ENCODE measurements at places on chromosomes 1 and 21.

DNA sequence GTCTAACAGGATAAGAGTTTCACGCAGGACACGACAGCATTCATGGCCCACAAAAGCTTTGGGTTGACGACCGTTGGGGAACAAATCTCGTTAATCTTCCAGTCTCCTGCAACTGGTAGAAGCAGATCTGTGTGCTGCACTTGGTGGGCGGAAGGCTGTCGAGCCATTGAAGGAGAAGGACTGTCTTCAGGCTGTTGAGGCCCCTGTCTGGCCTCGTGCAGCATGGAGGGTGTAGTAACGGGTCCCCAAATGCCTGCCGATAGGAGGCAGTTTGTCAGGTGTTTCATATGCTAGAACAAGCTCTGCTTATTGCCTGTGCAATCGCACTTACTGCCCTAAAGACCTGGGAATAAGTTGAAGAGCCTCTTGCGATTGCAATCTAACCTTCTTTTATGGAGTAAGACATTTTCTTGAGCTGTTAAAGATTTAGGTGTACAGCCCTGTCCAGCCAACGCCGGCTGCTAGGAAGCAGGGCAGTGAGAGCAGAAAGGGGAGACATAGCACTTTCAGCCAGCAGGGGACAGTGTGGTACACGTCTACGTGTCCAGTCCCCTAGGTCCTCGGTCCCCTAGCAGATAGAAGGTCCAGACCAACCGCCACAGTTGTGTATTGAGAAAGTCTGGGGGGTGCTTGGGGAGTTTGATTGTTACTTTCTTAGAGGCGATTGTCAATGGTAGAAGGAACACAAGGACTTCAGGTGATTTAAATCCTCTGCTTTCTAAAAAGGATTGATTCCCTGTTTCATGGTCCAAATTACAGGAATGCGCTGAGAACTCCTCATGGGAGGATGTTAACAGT, 102.3 kb upstream of the TMPRSS2 start:
- DNase-seq: no peak

GRCh38 chr1:1620433-1621139, 5.3 kb downstream of the MIB2 start:
- no peak for DNase-seq

DNA sequence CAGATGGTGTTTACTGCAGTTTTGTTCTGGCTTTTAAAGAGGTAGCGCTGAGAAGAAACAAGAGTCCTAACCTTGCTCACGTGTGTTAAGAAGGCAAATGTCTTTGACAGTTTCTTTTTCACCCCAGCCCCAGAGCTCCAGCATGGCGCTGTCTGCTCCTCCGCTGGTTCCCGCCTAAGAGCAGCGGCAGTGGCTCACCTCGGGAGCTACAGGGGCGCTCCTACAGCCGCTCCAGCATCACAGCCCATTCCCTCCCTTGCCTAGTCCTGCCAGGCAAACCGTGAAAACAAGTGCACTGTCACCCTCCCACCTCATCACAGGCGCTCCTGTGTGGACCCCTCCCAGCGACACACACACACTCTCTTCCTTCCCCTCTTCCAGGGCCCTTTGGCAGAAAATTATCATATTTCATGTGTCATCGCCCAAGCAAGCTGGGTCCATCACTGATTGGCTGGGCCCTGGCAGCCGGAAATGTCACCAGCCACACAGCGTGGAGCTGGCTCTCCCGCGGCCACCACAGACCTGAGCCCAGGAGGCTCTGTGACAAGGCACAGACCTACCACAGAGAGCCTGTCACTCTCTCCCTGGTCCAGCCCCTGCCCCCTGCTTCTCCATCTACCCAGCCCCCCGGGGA, 1.2 kb upstream of the HIVEP3 start:
- DNase-seq: peak; percentile 58

DNA sequence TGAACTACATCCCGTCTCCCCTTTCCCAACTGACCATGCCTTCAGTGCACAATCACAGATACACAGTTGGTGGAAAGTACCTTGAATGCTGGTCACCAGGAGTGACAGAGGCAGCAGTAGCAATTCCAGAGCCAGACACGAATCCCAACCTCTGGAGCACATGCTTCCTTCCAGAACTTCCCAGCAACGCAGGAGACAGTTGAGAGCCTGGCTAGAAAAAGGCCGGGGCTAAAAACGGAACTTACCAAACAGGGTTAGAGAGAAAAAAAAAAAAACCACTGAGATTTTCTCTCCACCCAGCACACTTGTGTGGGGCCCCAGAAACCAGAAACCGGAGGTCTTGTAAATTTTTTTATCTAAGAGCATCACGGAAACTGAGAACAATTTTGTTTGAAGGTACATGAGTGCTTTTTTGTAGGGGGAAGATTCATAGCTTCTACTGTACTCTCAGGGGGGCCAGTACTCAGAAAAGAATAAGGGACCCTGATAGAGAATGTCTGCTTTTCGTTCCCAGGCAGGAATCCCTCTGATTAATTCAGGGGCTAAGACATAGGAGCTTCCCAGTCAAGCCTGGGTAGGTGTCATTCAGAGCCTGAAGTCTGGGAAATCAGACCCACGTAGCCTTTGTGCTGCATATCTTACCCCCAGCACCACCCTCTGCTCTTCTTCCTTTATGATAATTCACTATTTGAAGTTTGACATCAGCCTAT, at the start of gene CD48:
Gene CD48 (minus strand): TSS at position 221 of the 710 bp plus-strand sequence. CDS start 59 bp downstream, at position 162.
- DNase-seq: peak; percentile 24

- DNase-seq: no peak
Measured at GRCh38 chr1:29032841-29033240, 90.9 kb downstream of the TMEM200B start.

- DNase-seq: peak; percentile 50
Measured at GRCh38 chr1:26288311-26288941, 8.5 kb downstream of the SH3BGRL3 start.

- no peak for DNase-seq
Measured at GRCh38 chr1:226433341-226433720, 25.4 kb upstream of the PARP1 start.

DNA sequence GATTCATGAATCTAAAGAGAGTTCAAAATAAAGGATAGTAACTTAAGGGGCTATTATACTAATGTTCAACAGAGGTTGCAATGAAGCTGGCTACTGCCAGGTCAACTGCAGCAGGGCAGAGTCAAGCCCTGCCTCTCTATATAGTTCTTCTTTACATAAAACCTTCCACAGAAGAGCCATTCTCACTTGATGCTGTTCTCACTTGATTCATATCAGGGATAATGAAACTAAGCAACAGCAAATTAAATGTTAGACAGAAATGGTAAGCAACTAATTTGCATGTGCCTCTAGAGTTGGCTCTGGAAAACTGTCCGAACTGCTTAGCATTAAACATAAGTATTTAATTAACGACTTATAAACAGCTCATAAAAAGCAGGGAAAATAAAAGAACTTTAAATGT, 17.4 kb downstream of the CCSAP start:
- no peak for DNase-seq

DNA sequence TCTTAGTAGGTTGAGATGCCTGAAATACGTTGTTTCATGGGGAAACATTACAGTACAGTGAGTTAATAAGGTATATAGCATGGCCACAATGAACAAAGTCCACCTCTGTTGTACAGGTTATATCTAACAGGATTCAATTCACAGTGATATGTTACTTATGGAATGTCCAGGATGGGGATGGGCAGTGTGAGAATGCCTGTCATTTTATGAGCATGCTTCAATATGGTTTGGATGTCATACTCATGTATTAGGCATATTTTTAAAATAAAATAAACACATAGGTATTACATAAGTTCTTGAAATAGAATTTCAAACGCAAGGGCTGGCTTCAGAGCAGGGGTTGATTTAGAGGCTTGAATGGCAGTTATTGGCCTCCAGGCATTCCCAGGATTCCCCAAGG, 6.1 kb upstream of the PHLDA3 start:
- DNase-seq: no peak

GRCh38 chr1:3771108-3772026, 1.2 kb upstream of the SMIM1 start:
- no peak for DNase-seq

GRCh38 chr1:84141182-84142003, 2.7 kb upstream of the PRKACB start:
- no peak for DNase-seq

DNA sequence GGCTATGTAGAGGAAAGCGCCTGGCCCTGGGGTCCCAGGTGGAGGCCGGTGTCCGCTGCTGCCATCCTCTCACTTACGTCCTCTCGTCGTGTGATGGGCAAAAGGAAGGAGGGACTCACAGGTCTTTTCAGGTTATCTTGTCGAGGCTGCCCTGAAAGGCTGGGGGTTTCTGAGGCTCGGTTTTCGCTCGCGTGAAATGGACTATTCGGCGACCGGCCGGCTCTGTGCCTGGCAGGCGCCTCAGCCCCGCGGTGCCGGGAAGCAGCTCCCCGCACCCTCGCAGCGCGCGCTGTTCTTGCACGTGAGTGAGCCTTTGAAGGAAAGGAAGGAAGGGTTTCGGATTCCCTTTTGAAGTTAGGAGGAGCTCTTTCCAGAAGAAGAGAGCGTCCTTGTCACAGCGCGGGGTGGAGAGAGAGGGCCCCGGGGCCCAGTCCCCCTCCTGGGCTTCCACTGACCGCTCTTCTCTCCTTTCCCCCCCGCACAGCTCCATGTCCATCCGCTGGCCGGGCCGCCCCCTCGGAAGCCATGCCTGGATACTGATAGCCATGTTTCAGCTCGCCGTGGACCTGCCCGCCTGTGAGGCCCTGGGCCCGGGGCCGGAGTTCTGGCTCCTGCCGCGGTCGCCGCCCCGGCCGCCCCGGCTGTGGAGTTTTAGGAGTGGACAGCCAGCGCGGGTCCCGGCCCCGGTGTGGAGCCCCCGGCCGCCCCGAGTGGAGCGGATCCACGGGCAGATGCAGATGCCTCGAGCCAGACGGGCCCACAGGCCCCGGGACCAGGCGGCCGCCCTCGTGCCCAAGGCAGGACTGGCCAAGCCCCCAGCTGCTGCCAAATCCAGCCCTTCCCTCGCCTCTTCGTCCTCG, 57.2 kb downstream of the AJAP1 start:
- no peak for DNase-seq

DNA sequence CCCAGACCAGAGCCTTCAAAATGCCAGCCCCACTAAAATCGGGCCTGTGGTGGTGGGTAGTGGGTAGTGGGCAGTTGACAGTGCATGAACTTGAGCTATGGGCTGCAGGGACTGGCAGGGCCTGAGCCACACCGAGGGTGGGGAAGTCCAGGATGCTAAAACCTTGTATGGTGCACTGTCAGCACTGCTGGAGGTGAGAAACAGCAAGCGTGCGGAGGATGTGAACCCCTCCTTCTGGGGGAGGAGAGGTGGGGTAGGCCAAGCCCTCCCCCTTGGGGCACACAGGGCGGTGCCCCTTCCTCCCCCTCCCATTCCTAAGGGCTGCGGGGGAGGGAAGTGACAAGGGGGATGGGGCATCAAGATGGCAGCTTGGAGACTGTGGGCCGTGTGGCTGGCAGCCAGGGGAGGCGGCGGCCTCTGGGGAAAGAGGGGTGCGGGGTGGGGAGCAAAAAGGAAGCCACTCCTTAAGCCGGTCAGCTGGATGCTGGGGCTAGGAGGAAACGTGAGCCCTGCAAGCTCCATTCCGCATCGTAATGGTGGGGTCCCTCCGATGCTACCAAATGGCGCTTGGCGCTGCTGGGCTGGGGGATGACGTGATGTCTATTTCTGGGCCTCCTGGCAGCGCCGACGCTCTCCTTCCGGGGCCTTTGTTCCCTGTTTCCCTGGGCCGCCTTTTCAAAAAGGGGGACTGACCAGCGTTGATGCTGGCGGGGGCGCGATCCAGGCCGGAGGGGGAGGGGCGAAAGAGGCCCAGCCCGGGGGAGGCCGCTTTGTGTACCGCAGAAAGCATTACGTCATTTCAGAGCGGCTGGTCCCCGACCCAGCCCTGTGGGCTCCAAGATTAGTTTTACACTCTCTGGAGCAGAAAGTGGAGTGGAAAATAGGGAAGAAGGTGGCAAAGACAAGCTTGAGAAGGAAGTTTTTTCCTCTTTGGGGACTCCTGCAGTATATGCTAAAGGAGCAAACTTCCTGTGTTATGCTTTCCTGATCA, 809 bp downstream of the SYT11 start:
- peak; percentile 43 for DNase-seq

GRCh38 chr1:168466092-168466713, 77.6 kb downstream of the XCL2 start:
- DNase-seq: peak; percentile 47

DNA sequence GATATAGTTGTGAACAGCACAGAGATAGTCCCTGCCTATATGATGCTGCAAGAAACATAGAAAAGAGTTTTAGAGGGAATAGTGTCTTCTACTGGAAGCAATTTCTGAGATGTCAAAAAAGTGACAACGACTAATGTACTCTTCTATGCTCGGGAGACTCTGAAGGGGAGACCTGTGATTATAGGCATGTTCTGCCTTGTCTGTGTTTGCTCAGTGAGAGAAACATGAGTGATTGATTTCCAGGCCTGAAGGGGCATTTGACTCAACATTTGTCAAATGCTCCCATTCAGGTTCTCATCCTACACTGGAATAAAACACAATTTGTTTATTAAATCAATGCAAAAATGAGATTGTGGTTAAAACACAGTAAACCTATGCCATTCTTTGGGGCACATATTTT, 131.8 kb downstream of the CTH start:
- DNase-seq: no peak

- no peak for DNase-seq
Measured at GRCh38 chr1:227134686-227135314, 183.5 kb downstream of the CDC42BPA start.

GRCh38 chr1:211559222-211560010, 19.5 kb downstream of the SLC30A1 start:
- DNase-seq: no peak

GRCh38 chr1:184965944-184966860, 8.1 kb downstream of the NIBAN1 start:
- no peak for DNase-seq

DNA sequence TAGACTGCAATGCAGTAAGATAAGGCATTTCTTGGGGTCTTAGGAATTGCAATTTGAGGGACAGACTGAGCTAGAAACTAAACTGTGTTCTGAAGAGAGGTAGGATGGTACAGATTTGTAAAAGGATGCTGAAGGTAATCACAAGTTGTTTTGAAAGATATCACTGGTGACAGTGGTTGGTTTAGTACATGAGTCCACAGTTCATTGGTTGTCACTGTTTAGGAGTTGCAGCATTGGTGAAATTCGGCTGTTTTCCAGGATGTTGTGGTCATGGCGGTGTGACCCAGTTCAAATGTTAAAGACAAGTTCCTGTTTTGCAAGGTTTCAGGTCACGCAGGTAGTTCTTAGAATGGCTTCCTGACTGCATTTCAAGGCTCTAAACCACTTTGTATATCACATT, 292.8 kb upstream of the B3GALT2 start:
- DNase-seq: peak; percentile 28
